ENCODE measurements at places on chromosomes 4 and X.
A peak's percentile ranks its signal among the peaks of the same experiment; 100 is the strongest.

- no peak for DNase-seq
Measured at GRCh38 chr4:17665346-17665745, 50.9 kb downstream of the MED28 start.

DNA sequence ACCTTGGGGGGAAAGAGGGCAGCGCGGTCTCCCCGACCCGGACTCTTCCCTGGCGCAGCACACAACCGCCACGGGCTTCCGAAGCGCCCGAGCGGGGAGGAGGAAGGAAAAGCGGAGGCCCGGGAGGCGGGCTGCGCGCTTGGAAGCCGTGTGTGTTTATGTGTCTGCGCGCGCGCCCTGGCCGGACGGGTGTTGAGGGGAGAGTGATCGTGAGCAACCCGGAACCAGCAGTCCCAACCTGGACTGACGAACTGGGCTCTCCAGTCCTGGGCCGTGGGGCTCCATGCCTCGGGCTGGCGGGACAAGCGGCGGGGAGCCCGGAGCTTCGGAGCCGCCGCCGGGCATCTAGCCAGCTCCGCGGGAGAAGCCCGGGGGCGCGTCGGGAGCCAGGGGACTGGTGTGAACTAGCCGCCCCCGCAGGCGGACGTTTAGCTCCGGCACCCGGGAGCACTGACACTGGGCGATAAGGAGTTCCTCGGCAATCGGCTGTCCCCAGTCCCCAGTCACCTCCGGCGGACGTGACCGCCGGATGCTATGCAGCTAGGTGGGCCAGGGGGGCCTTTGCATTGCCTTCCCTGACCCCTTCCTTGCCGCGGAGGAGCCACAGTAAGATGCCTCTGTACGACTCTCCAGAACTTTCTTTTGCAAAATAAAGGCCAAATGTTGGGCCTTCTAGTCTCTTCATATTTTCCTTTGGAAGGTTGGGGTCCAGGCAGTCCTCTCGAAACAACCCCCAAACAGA is 74.8 kb upstream of the BCOR start:
- no peak for DNase-seq

- DNase-seq, result no peak
Measured at GRCh38 chr4:16659694-16660093, 238.8 kb downstream of the LDB2 start.

DNA sequence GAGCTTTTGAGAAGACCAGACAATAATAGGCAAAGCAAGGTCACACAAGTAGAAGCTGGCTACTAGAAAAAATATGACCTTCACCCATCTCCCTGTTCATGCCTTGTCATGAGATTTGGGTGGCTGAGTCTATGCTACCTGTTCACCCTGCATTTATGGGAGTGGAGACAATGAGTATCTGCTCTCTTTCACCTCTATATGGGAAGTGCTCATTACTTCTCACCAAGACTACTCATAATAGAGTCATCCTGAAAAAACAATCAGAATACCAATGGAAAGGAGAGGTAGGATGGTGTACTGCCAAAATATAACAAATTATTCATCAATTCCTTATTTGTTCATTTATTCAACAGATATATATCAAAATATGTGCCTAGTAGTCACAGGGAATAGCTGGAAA is 921.8 kb upstream of the INTU start:
- no peak for DNase-seq

- DNase-seq, result no peak
Measured at GRCh38 chr4:161238033-161238432, 925.8 kb downstream of the FSTL5 start.

DNA sequence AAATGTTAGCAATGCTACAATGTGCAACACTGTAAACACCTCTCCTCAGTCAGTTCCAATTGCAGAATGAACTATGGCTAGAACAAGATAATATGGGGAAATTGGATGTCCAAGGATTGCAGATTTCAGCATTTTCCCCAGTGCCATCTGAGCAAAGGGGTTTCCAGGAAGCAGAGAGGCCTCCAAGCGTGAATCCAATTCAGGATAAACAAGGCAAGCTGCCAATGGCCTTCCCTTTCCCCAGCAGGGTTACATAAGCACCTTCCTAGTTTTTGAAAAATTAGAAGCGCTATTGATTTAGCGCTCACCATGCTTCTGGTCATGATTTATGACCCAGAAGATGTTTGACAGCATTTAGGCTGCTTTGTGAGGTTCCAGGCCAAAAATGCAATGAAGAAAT is 223.0 kb upstream of the GATB start:
- DNase-seq, result no peak

DNA sequence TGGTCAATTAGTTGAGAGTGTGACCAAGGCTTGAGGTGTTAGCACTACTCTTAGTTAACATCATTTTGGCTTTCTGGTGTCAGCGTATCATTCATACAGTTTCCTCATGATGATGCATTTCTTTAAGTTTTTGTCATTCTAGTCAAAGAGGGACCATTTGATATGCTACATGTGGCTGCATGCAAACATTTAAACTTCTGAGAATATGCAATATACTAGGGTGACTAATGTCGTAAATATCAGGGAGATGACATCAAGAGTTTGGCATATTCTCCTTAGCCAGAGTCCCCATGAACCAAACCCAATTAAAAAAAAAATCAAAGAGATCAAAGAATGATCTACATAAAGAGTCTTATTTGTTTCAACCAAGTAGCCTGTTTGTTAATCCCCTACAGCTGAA is 537.4 kb upstream of the PCDH7 start:
- DNase-seq, result no peak

DNA sequence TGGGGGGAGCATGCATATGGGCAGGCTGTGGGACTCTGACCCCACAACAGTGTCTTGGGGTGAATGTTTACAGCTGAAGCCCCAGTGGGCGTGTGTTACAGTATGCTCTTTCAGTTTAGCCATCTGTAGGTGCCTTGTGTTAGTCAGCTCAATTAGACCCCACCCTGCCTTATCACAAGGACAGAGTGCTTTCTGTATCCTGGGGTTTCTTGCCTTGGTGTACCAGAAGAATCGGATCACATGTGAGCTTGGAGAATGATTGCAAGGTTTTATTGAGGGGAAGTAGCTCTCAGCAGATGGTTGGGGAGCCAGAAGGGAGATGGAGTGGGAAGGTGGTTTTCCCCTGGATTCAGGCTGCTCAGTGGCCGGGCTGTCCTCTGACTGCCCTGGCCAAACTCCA is 27.3 kb downstream of the SH3BGRL start:
- DNase-seq, result no peak

- no peak for DNase-seq
Measured at GRCh38 chrX:66144258-66144657, 19.8 kb upstream of the HEPH start.

- peak; percentile 78 for DNase-seq
Measured at GRCh38 chr4:101730291-101731117, 60.0 kb upstream of the BANK1 start.

DNA sequence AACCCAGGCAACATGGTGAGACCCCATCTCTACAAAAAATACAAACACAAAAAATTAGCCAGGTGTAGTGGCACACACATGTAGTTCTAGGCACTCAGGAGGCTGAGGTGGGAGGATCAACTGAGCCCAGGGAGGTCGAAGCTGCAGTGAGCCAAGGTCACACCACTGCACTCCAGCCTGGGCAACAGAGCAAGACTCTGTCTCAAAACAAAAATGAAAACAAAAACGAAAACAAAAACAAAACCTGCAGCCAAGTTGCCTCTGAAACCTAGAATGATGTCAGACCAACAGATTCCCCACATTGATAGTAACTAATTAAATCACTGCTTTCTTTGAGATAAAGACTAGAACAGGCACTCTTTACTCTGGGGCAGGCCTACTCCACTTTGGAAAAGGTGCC is 104.5 kb downstream of the AMELX start:
- DNase-seq, result no peak

GRCh38 chr4:72388521-72388920 is 180.5 kb downstream of the ADAMTS3 start:
- no peak for DNase-seq

GRCh38 chr4:157978680-157979361 is 194.0 kb downstream of the GASK1B start:
- DNase-seq, result peak; percentile 89

DNA sequence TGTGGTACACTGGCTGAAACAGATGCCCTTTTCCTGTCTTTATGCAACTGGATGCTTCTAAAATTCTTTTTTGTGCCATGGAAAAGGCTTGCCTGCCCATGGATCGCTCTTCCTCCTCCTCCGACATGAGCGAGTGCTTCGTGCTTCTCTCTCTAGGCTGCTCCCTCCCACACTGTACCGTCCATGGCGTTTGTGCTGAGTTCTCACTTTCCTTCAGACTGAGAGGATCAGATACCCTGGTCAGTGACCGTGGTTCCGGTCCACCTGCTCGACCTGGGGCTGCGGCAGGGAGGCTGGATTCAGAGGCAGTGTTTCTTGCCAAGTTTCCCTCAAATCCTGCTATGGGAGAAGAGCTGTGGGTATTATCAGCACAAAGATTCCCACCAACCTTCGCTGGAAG is 10.2 kb upstream of the CLDN24 start:
- DNase-seq, result no peak

DNA sequence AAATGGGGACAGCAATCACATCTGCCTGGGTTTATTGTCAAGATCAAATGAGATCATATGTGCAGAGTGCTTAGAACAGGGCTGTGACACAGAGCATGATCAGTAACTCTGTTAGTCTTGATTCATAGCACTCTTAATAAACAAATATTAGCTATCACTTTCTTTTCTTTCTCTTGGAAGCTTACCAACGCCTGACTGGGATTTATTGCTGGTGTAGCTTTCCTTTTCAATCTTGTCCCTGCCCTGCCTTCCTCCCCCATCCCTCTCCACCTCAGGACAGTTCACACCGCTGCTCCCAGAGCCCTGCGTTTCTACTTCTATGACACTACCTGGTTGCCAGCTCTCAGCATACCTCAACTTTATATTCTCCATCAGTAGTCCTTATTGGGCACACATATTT is 120.7 kb downstream of the LDB2 start:
- no peak for DNase-seq

- peak; percentile 66 for DNase-seq
Measured at GRCh38 chr4:4781936-4782707, 77.3 kb upstream of the MSX1 start.

GRCh38 chr4:52037689-52038102 is 403 bp downstream of the SGCB start:
- peak; percentile 76 for DNase-seq

GRCh38 chrX:130696542-130696941 is 206.5 kb downstream of the ENOX2 start:
- no peak for DNase-seq

DNA sequence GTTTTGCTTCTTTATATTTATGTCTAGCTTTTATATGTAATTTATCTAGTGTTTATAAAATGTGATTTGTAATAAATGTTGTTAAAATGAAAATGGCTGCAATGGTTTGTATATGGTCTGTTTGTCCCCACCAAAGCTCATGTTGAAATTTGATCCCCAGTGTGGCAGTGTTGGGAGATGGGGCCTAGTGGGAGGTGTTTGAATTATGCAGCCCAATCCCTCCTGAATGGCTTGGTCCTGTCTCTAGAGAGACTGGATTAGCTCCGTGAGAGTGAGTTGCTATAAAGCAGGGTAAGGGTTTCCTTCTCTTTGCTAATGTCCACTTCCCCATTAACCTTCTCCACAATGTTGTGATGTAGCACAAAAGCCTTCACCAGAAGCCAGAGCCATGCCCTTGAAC is 30.0 kb upstream of the JADE3 start:
- no peak for DNase-seq

- DNase-seq, result no peak
Measured at GRCh38 chr4:47075919-47076318, 44.6 kb downstream of the GABRB1 start.

DNA sequence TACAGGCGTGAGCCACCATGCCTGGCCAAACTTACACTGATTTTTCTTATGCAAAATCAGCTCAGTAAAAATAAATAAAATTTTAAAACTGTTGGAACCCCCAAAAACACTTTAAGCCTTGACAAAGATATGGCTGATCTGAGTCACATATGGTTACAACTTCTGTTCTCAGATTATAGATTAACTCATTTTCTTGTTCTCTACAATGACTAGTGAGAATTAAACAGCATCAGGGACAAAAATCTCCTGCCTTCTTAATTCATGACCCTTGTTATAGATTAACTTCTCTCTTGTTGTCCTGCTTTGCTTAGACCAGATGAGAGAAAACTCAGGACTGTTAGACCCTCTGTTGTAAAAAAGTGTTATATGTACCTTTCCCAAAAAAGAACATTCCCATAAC is 24.2 kb upstream of the EXOC1L start:
- no peak for DNase-seq

DNA sequence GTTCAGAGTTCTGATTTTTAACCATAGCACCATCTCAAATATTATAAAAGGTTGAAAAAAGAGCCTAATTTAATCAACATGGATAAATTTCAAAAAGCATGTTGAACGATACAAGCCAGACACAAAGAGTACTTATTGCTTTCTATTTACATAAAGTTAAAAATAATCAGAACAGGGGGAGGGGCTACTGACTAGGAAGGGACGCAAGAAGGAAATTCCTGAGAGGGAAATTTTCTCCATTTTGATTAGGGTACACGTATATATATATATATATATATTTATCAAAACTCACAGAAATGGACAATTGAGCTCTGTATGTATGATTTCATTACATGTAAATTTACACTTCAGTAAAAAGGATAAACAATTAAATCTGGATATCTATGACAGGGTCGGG is 482 bp upstream of the MBTPS2 start:
- peak; percentile 57 for DNase-seq

DNA sequence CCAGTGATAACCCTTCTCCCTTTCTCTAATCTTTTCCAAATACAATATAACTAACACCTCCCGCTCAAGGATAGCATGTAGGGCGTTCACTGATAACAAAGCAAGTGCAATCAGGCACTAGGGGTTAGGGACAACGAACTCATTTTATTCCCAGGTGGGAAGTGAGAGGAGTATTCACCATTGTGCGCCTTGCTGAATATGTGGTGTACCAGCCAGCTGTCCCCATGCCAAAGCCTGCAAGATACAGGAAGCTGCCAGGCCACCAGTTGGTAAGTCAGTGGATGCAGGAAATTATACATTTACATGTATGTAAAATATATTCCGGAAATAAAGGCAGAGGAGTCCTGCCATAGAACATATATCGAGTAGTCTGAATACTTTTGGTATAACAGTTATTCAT is 6.3 kb upstream of the HPRT1 start:
- DNase-seq, result no peak

GRCh38 chr4:164358400-164358799 is 395.5 kb upstream of the SMIM31 start:
- DNase-seq, result no peak

- DNase-seq, result no peak
Measured at GRCh38 chr4:61212788-61213187, 12.7 kb downstream of the ADGRL3 start.

DNA sequence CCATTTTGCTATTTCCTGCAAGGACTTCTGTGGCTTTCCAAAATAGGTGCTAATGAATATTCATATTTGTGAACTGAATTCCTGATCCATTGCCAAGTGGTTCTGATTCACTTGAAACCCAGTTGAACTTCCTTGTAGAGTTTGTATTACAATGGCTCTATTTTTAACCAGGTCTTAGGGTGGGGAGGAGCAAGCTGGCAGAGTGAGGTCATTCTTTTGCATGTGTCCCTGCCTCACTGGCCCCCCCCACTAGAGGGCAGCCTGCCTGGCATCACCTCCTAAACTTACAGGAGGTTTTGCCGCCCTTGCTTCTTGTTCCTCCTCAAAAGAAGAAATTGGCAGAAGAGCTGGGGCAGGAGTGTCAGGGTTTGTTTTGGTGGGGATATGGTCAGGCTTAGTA is 10.5 kb downstream of the PTTG2 start:
- DNase-seq, result peak; percentile 20

Measured in adipocyte (in vitro differentiated cells).